ENCODE measurements at places on chromosomes 16 and 17.

DNA sequence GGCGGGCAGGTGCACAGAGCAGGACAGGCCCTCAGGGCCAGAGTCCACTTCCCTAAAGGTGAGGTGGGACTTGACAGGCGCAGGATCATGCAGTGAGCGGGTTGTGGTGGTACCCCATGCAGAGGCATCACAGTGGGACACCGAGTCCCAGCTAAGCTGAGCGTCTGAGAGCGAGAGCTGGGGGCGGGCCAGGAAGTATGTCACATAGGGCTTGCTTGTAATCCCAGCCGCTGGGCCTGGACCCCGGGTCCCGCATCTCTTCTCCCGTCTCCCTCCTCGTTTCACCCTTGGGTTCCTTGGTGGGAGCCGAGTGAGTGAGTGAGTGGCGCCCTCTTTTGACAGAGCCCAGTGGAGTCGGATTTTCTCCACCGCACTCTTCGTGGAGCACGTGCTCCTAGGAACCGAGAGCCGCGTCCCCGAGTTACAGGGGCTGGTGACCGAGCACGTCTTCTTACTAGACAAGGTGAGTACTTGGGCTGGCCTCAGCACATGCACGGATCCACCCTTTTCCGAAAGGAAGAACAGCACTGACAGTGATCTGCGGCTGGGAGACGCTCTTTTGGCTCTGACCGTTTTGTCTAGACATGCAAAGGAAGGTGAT lies 50.8 kb upstream of the ENDOV start:
- no peak for DNase-seq

GRCh38 chr16:25264597-25264996 lies 7.0 kb upstream of the ZKSCAN2 start:
- DNase-seq = no peak

GRCh38 chr17:2909846-2910234 lies 113.6 kb downstream of the RAP1GAP2 start:
- DNase-seq = no peak

GRCh38 chr17:38416840-38417209 lies 11.4 kb upstream of the ARHGAP23 start:
- no peak for DNase-seq

GRCh38 chr17:13421581-13422130 lies 180.1 kb downstream of the HS3ST3A1 start:
- DNase-seq = no peak

DNA sequence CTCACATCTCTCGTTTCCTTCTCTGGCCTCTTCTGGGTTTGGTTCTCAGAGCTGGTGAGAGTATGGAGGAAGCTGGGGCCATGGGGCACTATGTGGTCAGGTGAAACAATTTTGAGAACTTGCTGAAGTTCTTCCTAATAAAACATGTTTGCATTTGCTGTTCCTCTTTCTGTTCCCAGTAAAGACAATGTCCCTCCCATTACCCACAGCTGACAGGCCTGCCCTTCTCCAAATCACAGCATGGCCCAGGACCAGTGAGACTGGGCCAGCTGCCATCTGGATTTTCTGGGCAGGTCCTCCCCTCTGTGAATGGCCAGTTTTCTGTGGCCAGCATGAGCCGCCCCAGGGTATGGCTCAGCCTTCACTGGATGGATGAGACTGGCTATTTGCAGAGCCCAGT lies at the start of gene CD300H:
CD300H (minus strand) TSS at position 113 of the 400 bp plus-strand sequence.
- DNase-seq = no peak

DNA sequence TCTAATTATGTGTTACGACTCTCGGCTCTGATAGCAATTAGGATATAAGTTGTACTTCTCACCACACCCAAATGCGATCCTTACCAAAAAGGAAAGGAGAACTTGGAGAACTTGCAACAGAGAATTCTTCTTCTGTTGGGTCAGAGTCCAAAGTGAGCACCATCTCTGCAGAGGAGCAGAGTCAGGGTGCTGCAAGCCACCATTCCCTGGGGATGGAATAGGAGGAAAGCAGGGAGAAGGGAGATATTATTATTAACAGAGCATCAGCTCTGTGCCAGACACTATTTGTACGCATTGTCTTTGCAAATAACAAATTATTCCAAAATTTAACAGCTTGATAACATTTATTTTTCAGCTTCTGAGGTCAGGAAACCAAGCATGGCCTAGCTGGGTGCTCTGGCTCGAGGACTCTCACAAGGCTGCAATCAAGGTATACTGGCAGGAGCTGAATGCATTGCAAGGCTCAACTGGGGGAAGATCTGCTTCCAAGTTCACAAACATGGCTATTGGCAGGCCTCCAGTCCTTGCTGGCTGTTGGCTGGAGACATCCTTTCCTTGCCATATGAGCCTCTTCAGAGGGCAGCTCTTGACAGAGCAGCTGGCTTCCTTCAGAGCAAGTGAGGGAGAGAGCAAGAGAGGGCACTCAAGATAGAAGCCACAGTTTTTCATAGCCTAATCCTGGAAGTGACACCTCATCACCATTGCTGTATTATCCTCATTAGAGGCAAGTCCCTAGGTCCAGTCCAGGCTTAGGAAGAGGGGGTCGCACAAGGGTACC lies 296.2 kb upstream of the CDH5 start:
- DNase-seq = no peak

DNA sequence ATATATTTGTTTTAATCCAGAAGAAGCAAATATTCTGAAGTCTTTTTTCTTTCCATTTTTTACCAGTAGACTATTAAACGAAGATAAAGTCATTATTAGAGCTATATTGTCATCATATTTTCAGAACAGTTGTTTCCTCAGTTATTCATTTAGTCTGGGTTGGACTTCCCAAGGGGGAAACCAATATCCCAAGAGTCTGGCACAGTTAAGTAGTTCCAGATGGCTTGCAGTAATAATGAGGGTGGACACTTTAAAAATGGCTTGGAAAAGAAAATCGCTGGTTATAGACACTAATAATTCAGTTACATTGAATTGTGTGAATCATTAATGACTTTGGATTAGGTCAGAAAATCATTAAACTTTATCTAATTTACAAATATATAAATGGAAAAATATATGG lies 3.9 kb downstream of the PPM1E start:
- no peak for DNase-seq

GRCh38 chr16:67451704-67452435 lies 20.9 kb downstream of the HSD11B2 start:
- DNase-seq = no peak

DNA sequence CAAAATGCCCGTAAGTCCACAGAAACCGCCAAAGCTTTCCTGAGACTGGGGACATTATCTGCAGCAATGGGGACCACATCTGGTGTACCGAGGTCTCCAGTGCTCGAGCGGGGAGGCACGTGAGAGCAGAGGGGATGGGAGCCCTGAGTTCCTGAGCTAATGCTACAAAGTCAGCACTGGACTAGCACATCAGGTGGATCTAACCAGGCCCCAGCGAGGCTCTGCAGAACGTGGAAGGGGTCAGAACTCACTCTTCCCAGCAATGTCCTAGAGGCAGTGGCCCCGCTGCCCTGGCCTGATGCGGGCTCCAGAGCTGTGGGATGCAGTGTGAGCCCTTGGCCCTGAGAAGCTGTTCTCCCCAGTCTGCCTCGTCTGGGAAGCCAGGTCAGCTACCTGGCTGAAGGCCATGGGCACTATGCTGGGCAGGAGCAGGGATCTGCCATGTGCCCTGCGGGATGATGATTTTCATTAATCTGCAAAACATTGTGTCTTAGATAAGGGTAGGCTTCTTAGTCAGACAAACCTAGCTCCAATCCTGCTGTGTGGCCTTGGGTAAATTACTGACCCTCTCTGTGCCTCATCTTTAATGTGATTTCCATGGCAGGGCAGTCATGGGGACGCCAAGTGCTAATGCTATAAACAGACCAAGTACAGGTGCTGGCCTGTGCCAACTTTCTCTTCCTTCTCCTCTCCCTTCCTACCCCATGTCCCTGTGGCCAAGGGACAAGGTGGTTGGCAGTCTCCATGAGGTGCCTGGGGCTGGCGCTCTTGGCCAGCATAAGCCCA lies 40.1 kb upstream of the SLC38A10 start:
- no peak for DNase-seq

- no peak for DNase-seq
Observed at GRCh38 chr16:85715169-85716021, 26.6 kb upstream of the GINS2 start.

DNA sequence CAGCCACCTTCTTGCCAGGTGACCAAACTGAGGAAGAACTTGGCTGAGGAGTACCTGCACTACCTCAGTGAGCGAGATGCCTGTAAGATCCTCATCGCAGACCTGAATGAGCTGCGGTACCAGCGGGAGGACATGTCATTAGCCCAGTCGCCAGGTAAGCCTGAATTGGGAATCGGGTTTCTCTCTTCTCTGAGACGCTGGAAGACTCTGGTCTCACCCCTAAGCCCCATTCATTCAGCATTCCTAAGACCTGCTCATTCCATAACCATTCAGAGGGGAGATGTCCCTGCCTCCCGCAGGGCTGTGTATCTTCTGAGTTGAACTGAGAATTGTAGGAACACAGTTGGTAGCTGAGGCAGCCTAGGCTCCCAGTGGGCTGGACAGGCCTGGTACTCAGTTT lies 17.0 kb upstream of the THAP11 start:
- no peak for DNase-seq

DNA sequence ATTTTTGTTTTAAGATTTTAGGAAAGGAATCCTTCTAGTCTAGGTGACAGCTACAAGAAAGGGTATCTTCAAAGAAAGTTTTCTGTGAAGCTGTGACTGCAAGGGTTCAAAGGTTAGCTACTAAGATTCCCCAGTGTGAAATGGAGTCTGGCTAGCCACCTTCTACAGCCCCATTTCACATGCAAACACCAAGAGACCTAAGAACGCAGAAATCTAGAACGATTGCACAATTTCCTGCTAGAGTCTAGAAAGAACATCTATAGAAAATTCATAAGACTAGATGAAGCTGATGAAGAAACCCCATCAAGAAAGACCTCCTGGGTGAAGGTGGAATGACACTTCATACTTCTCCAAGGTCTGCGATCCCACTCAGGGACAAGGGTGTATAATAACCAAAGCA lies 77.1 kb downstream of the STX8 start:
- no peak for DNase-seq

DNA sequence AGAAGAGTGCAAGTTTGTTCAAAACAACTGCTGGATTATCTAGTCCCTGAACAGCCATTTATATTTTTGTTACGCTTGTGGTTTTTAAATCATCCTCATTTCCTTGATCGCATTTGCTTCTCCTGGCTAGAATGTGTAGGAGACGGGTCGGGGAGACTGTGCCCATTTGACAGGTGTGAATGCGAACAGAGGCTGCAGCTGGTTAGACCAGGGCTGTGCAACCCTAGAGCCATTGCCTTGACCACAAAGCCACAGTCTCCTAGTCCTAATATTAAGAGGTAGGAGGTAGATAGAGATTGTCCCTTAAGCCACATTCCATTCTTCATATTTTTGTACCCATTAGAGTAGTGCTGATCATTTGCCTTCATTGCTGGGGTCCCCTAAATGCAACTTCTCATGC lies 639.1 kb downstream of the WWOX start:
- no peak for DNase-seq

DNA sequence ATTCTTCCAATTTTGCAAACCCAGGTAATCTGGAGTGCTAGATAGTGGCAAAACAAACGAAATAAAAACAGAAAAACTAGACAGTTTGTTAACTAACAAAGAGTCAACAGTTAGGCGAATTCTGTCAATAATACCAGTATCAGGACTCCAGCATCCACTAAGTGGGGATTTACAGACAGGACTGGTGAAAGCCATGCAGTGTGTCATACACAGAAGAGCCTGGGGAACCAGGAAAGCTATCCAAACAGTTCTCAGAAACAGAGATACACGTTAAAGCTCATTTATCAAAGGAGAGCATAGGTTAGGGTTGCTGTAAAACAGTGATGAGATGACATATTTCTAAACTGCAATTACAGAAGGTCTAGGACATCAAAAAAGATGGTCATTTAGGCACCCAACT lies 203.7 kb upstream of the KIF2B start:
- DNase-seq = no peak

GRCh38 chr17:41919165-41919817 lies 540 bp upstream of the ACLY start:
- DNase-seq = no peak

DNA sequence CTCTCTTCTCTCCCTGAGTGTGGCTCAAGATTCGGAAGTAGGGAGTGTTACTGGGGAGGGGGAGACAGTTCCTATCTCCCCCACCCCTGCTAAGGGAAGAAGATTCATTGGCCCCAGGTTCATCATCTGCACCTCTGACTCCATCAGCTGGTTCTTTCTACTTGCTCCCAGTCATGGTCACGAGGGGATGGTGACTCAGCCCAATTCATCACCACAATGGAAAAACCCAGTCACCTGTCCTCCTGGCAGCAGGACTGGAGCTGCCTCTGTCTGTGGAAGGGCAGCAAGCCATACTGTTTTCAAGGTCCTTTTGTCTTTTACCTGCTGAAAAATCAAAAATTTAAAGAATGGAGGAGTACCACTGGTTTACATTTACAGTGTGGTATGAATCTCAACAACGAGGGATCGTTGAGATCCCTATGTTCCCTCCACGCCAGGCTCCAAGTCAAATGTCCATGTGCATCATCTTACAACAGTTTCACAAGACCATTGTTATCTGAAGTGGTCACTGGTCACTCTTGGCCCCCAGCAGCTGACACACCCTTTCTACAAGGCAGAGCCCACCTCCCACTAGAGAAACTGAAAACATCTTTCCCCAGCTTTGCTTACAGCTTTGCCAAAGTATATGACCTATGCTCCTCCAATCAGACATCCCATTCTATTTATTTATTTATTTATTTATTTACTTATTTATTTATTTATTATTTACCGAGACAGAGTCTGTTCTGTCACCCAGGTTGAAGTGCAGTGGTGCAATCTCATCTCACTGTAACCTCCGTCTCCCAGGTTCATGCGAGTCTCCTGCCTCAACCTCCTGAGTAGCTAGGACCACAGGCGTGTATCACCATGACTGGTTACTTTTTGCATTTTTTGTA lies 40.4 kb upstream of the NDRG4 start:
- no peak for DNase-seq

- DNase-seq = no peak
Observed at GRCh38 chr17:81563861-81564586, 11.9 kb upstream of the FAAP100 start.

DNA sequence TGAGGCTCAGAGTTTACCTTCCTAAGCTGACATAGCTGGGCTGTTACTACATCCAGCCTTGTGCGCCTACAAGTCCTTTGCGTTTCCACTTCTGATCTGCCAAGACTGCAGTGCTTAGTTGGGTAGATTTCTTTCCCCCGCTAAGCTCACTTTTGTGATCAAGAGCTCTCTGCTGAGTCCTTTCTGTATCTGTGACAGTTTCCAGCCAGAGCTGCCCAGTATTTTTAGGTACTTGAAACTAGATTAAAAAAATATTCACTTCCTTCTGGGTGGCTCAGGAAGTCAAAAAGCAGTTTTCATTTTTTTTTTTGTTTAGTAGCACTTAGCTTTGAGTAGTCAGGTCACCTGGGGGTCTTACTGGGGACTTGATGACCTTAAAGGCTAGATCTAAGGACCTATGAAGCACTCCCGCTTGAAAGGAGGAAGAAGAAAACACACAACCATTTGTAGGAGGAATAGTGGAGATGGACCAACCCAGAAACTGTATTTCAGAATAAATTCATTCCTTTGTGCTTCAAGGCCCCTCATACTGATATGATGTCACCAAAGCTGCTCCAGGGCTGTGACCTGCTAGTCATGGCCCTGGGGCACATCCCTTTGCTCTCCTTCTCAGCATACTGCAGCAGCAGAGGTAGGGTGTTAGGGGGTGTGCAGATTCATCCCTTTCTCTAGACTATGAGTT lies 75.6 kb upstream of the HNF1B start:
- DNase-seq = no peak

Measured in activated gamma-delta T cell treated with Interleukin-2 at 50 U/mL for 16 hours (primary cell).